ENCODE measurements at places on chromosomes 12 and 14.

DNA sequence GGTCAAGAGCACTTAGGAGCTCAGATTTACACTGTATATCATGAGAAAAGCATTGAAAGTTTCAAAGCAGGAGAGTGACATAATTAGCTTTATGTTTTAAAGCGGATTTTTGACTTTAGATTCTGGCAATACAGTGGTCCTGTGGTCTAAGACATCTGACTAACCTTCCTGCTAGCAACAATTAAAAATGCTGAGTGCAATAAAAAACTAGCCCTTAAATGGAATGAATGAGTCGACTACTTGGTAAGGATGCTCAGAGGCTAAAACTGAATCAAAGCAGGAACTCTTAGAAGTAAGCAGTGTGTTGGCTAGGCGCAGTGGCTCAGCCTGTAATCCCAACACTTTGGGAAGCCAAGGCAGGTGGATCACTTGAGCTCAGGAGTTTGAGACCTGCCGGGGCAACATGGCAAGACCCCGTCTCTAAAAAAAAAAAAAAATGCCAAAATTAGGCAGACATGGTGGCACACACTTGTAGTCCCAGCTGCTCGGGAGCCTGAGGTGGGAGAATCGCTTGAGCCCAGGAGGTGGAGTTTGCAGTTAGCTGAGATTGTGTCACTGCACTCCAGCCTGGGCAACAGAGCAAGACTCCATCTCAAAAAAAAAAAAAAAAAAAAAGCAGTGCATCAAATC, 18.9 kb downstream of the BICD1 start:
- DNase-seq, result no peak

DNA sequence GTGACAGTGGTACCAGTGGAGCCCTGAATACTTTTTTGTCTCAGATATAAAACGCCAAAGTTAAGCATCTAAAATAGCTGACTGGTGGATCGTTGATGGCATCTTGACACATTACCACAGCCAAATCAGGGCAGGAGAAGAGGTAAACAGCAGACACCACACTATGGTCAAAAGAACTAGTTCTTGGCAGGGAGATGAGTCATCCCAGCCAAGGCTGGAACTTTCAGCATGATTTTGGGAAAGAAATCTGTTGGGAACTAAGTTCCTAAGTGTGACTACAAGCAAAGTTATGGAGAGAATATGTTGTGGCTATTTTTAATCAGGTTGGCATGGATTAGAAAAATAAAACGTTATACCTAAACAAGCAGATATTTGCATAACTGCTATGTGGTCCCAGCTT, 36.9 kb downstream of the LGR5 start:
- DNase-seq, result no peak

DNA sequence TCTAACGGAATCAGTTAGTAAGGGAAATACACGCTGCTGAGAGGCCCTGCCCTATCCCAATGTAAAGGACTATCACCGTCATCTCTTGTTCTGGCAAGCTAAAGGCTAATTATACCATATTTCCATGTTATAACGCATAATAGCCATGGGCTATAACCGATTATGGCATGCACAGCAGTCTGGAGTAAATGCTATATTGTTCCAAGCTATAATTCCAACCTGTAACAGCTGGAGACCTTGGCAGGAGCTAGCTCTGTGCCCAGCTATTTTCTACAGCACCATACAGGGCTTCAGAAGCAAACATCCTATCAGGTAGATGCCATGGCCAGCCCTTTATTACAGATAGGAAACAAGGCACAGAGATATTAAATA, 26.3 kb downstream of the SYNE3 start:
- DNase-seq, result no peak

GRCh38 chr12:113262710-113263109, 41.4 kb downstream of the TPCN1 start:
- no peak for DNase-seq

DNA sequence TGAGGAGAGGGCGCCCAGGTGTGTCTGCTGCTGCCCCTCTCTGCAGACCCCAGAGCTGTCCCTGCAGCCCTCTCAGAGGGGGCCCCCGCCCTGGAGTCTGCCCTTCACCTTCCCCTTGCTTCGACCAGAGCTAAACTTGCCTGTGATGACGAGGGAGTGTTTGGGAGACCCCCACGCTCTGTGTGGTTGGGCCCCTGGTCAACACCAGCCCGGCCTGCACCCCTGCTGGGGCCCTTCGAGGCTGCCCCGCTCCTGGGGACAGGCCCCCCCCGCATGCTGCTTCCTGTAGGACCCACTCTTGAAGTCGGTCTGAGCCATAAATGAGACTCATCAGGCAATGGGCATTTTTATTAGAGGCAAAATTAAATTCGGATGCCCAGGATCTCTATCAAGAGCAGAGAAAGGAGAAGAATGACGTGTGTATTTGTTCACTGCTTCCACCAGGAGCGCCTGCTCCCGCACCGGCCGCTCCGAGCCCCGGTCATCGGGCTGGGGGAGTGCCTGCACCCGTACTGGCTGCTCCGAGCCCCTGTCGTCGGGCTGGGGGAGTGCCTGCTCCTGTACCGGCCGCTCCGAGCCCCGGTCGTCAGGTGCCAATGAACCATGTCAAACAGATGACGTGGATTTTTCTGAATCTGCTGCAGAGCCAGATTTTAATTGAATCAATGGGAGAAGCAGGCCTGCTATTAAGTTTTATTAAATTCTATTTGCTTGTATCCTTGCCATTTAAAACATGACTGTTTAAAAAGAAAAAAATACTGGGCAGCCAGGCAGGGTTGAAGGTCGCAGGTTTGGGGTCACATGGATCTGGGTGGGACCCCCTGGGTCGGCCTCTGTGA, 47.7 kb downstream of the NOC4L start:
- no peak for DNase-seq

- DNase-seq, result no peak
Observed at GRCh38 chr12:117356048-117356447, 5.4 kb downstream of the NOS1 start.
